ENCODE measurements at places on chromosomes 5 and 9. TPM values are rescaled to one million over a fixed set of nuclear protein-coding genes. Genes with fewer than 3 reads are reported as not detected.

The LSM11 gene
- total RNA-seq = 12.1 TPM

The DBH gene
- total RNA-seq = not detected

The PTGER4 gene
- total RNA-seq = 107 TPM

The ADAMTS13 gene
- total RNA-seq = 0.53 TPM

The PTPN3 gene
- total RNA-seq = 1.1 TPM

The ERCC8 gene
- 16.0 TPM for total RNA-seq

The CARD9 gene
- total RNA-seq = 0.59 TPM

The FBP2 gene
- total RNA-seq = not detected

The FGF1 gene
- total RNA-seq = not detected

The ATG10 gene
- total RNA-seq = 4.8 TPM

The CD180 gene
- not detected for total RNA-seq

The CDH6 gene
- 0.11 TPM for total RNA-seq

The FAT2 gene
- total RNA-seq = under 0.01 TPM

The PCDHB15 gene
- 0.95 TPM for total RNA-seq

The FOXI1 gene
- total RNA-seq = not detected

The FRRS1L gene
- total RNA-seq = not detected

The GABRP gene
- 0.33 TPM for total RNA-seq

The FCN2 gene
- total RNA-seq = not detected

The SPATA9 gene
- total RNA-seq = 0.11 TPM

The FOXE1 gene
- total RNA-seq = not detected

The CXCL14 gene
- total RNA-seq = not detected

The PCDHGC5 gene
- 0.53 TPM for total RNA-seq

The IFNA13 gene
- total RNA-seq = not detected

The PRR16 gene
- not detected for total RNA-seq

The ARID3C gene
- total RNA-seq = 0.13 TPM

The SCGB3A2 gene
- total RNA-seq = not detected

The APC gene
- total RNA-seq = 60.3 TPM

The GKAP1 gene
- total RNA-seq = 2.7 TPM

The BSPRY gene
- not detected for total RNA-seq

The PNPLA7 gene
- total RNA-seq = 0.20 TPM

The SCAI gene
- 7.8 TPM for total RNA-seq

The ADRB2 gene
- 3.5 TPM for total RNA-seq

The CSF1R gene
- total RNA-seq = not detected

The ANKRD31 gene
- total RNA-seq = not detected

The NIPAL4 gene
- not detected for total RNA-seq

The PHF24 gene
- not detected for total RNA-seq

The KIF24 gene
- total RNA-seq = 2.5 TPM

The CSF2 gene
- not detected for total RNA-seq

The FREM1 gene
- 0.20 TPM for total RNA-seq

The IL33 gene
- total RNA-seq = 16.6 TPM

The PRUNE2 gene
- 21.2 TPM for total RNA-seq

The PCDHB2 gene
- total RNA-seq = 2.9 TPM

The UNC13B gene
- 70.2 TPM for total RNA-seq

The BHMT2 gene
- total RNA-seq = 2.5 TPM

The CHMP5 gene
- total RNA-seq = 84.0 TPM

The NR5A1 gene
- not detected for total RNA-seq

The GALNT12 gene
- 1.2 TPM for total RNA-seq

The KIF4B gene
- total RNA-seq = 0.13 TPM

The PCDHGA12 gene
- total RNA-seq = 8.7 TPM

The DNAI1 gene
- not detected for total RNA-seq

The OTP gene
- not detected for total RNA-seq

The GRXCR2 gene
- total RNA-seq = not detected

The LHX2 gene
- total RNA-seq = not detected

The UBE2B gene
- 22.7 TPM for total RNA-seq

The GFI1B gene
- total RNA-seq = not detected

The OR13C2 gene
- total RNA-seq = not detected

The CER1 gene
- total RNA-seq = not detected

The FBXL7 gene
- total RNA-seq = 5.3 TPM

The LOX gene
- 36.9 TPM for total RNA-seq
